ENCODE measurements at places on chromosomes 3 and 15.

DNA sequence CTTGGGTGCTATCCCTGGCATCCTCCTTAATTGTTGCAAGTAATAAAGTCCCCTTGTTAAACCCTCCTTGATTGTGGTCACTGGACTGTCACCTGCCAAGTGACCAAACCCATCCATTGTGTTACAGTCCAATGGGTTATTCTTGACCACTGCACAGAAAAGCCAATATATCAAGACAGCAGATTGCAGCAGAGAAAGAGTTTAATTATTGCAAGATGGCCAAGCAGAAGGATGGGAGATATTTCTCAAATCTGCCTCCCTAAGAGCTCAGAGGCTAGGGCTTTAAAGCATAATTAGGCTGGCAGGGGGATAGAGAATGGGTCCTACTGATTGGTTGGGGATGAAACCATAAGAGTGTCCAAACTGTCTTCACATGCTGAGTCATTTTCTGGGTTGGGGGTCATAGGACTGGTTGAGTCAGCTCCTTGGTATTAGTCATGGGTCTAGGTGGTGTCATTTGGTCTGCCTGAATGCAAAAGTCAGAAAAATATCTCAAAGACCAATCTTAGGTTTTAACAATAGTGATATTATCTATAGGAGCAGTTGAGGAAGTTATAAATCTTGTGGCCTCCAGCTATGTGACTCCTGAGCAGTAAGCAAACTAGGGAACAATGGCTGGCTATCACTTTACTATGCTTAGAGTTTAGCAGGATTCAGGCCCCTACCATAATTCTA, 19.1 kb upstream of the XYLB start:
- DNase-seq: no peak

DNA sequence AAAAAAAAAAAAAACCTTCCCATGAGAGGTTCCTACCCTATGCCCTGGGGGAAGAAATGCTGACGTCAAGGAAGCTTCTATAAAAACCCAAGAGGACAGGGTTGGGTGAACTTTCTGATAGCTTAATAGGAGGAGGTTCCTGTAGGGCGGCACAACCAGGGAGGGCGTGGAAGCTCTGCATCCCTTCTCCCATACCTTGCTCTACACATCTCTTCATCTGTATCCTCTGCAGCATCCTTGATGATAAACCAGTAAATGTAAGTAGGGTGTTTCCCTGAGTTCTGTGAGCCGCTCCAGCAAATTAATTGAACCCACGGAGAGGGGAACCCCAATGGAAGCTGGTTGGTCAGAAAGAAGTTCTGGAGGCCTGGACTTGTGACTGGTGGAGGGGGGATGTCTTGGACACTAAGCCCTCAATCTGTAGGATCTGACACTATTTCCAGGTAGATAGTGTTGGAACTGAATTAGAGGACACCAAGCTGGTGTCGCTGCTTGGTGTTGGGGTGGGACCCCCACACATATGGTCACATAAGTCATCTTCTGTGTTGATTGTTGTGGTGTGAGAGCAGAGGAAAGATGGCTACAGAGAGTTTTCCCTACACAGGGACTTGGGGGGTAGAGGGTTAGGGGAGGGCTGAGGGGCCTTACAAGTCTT, 91.5 kb downstream of the ST6GAL1 start:
- DNase-seq: no peak

DNA sequence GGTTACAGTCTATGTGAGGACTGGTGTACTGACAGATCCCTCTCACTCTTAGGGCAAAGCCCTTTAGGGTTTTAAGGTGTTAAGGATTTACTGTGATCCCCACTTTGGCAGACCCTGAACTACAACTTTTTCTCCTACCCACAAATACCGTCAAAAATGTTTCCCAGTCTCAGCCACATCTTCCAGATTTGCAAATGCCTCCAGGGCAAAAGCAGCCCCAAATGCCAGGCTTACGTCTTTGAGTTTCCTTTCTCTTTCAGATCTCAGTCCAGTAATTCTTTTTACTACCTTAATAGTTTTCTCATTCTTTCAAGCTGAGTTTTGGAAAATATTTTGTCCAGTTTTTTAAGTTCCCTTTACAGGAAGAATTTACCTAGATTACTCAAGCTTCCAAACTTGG, 13.4 kb upstream of the ITGA11 start:
- DNase-seq: no peak

- no peak for DNase-seq
Observed at GRCh38 chr3:190537146-190537545, 23.3 kb downstream of the IL1RAP start.

GRCh38 chr3:112629425-112629824, 11.5 kb downstream of the CCDC80 start:
- no peak for DNase-seq

- no peak for DNase-seq
Observed at GRCh38 chr15:70636540-70637165, 126.7 kb downstream of the UACA start.

GRCh38 chr15:77127626-77128025, 56.7 kb upstream of the TSPAN3 start:
- no peak for DNase-seq

DNA sequence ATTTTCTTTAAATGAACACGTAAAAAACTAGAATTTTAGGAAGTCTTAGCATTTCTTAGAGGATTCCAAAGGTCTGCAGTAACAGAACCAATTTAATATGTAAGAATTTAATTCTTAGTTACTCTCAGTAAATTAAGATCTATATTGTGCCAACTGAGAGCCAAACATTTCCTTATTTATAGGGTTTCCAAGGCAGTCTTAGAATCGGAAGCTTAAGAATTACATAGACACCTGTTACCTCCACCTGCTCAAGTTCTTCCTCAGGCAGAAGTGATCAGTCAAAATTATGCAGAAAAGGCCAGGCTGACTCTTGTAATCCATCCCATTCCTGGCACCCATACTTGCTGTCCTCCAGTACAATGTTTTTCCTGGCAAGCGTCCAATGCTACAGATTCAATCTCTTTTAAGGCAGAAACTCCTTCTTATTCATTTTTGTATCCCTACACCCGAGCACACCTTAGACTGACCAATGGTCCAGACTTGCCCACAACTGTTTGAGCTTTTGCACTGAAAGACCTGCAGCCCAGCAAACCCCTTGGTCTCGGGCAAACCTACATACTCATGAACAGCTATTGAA, 64.3 kb downstream of the NCEH1 start:
- no peak for DNase-seq

DNA sequence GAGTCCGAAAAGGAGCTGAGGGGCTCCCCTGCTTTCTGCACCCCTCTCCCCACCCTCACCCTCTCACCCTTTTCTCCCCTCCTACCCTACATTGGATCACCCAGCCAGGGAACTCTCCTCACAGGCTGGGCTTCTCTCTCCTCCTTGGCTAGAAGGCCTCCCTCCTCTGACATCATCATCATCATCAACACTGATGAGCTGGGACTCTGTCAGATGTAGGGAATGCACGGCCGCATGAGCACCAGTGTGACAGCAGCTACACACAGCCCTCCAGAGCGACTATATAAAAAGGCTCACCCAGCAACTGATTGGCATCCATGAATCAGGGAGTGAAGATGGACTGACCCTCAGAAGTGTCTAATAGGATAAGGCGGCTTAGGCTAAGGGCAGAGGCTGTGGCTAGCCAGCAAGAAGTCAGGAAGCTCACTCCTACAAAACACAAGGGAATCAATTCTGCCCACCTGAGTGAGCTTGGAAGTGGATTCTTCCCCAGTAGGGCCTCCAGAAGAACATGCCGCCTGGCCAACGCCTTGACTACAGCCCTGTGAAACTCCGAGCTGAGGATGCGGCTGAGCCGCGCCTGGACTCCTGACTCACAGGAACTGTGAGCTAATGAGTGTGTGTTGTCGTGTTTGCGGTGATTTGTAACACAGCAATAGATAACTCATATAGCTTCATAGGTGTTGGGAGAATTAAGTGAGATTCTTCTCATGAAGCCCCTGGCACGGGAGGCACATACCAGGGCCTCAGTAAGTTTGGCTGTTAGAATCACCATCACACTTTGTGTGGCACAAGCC, 147.6 kb downstream of the FAM43A start:
- no peak for DNase-seq

DNA sequence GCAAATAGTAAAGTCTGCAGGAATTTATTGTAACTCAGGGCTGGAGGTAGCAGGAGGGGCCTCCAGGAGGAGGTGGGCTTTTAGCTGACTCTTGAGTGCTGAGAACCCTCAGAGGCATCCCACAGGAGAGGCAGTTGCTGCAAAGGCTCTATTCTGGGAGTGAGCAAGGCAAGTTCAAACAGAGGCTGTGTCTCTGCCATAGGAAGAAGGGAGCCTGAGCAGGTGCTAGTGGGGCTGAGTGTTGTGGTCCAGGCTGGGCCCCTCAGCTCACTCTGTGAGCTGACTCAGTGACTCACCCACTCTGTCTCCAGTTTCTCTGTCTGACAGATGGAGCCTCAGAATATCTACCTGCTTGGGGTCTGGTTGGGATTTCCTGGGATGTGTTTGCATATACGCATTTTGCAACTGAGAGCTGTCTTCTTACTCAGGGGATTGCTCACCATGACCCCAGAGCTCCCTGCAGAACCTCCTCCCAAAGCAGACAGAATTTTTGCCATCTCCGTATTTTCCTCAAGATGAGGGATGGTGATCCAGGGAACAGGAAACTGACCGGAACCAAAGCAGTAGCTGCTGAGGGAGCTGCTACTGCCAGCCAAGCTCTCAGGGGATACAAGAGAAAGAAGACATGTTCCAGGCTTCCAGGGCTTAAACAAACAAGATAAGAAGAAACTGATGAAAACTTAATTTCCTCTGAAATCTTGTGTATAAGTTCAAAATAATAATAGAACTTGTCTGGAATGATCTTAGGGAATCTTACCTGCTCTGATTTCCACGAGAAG, 13.6 kb upstream of the NOX5 start:
- no peak for DNase-seq

DNA sequence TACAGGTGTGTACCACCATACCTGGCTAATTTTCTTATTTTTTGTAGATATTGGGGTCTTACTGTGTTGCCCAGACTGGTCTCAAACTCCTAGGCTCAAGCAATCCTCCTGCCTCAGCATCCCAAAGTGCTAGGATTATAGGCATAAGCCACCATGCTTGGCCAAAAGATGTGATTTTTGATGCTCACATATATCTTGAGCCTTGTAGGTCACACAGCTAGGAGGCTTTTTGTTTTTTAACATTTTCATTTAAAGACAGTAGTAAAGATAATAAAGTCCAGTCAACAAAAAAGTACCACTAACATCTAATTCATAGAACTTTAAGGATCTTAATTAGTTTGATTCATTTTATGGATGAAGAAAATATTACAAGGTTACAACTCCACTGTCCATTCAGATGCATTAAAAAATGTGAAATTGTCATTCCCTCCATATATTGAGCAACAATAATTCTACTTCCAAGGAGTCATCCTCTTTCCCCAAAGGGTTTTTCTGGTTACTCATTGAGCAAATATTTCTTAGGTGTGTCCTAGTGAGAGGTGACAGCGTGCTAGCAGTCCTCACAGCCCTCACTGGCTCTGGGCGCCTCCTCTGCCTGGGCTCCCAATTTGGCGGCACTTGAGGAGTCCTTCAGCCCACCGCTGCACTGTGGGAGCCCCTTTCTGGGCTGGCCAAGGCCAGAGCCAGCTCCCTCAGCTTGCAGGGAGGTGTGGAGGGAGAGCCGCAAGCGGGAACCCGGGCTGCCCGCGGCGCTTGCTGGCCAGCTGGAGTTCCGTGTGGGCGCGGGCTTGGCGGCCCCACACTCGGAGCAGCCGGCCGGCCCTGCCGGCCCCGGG, 8.3 kb upstream of the TASOR start:
- DNase-seq: no peak

DNA sequence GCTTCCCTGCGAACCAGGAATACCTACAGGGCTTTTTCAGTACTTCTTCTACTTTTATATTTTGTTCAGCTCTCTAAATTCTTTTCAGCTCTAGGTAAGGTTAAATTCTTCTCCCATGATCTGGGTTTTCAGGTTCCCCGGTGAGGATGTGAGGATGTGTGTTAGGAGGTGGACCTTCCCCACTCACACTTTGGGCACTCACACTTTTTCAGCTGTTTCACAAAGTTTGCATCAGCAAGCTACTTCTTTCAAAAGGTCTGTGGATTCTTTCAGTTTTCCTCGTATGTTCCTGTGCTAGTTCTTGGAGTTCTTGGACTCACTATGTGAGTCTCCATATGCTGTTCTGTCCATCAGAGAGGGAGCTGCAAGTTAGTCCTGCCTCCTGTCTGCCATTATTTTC, 13.9 kb upstream of the OR5K2 start:
- no peak for DNase-seq

GRCh38 chr15:85598718-85599398, 195.9 kb downstream of the KLHL25 start:
- DNase-seq: no peak

- peak; percentile 4 for DNase-seq
Observed at GRCh38 chr15:31974855-31975829, 55.2 kb upstream of the CHRNA7 start.

GRCh38 chr3:185965496-185965895, 27.7 kb upstream of the TRA2B start:
- no peak for DNase-seq

DNA sequence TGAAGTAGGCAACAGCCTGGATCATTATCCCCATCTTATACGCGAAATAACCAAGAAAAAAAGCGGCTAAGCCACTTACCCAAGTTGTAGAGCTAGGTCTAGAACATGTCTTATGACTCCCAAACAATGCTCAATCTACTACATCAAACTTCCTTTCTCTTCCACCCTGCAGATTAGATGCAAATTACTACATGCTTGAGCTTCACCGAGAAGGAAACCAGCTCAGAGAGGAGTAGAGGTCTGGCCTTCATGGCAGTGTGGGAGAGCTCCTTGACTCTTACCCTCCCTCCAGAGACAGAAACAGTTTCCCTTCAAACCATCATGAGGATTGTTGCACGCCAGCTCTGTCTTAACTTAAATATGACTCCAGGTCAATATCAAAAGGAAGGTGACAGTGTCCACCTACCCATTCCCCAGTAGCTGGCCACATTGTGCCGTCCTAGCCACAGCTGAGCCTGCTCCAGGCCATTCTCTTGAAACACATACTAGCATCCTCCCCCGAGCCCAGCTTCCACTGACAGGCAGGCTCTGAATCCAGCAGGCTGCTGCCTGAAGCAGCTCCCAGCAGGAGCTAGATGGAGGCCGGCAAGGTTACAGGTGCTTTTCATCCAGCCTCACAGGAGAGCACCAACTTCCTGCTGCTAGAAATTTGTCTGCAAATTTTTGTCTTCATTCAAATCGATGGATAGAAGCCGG, 56.8 kb downstream of the CPN2 start:
- DNase-seq: no peak

DNA sequence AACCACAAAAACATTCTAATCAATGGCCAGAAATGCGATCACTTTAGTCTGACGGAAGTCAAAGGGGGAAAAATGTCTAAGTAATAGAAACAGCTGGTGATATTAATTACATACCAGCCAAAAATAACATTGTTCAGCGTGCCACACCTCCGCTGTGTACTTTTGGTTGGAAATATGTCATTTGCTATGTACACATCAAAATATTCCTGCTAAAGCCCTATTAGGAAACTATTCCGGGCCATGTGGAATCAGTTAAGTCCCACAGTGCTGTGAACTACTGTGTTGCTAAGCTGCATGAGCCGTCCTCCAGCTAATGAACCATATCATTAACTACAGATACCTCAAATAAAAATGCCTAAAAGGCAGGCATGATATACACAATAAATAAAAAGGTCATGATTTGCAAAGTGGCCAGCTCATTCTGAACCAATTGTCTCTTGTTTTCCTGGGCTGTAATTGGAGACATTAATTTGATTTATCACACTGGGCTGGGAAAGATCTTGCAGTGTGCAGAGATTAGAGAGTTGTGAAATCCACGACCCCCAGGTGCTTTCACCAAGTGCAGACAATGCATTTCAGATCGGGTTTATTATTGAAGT, 200.5 kb upstream of the LRTM1 start:
- DNase-seq: no peak

- no peak for DNase-seq
Observed at GRCh38 chr3:100548053-100548452, 55.6 kb downstream of the TMEM45A start.
